ENCODE measurements at places on chromosomes 1 and 21.

- no peak for DNase-seq
Measured at GRCh38 chr1:20665726-20666125, 4.6 kb upstream of the DDOST start.

DNA sequence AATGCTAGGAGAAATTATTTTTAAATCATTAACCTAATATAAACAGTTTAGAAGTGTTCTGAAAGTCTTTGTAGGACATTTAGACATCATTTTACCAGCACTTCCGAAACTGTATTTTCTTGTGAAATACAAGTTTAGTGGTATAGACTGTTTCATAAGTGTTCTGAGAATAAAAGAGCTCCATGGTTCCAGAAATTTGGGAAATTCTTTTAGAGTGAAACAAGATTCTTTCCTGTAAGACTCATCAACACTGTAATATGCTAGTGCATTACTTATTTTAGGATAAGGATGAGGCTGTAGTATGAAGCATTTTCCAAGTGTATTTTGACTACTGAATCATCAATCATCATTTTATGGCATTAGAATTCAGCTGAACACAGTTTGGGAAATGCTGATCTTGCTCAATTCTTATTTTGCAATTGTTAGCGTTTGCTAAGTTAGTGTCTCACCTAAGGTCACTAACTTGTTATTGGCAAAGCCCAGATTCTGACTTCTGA, 73.4 kb downstream of the CEP350 start:
- DNase-seq, result no peak

DNA sequence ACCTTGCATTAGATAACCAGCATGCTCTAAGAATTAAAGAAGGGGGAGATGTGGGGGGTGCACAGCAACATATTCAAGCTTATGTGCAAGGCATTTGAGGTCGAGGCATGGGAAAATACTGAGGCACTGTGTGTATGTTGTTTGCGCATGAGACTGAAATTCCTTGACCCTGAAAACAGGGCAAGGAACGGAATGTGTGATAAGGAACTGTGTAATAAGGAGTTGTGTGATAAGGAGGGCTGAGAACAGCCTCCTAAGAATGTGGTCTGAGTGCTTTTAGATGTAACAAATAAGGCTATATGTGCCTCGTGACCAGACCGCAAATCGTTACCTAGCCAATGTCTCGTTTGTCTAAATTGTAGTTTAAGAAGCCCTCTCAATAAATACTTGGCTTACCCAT, 26.5 kb upstream of the ITLN1 start:
- DNase-seq, result no peak

DNA sequence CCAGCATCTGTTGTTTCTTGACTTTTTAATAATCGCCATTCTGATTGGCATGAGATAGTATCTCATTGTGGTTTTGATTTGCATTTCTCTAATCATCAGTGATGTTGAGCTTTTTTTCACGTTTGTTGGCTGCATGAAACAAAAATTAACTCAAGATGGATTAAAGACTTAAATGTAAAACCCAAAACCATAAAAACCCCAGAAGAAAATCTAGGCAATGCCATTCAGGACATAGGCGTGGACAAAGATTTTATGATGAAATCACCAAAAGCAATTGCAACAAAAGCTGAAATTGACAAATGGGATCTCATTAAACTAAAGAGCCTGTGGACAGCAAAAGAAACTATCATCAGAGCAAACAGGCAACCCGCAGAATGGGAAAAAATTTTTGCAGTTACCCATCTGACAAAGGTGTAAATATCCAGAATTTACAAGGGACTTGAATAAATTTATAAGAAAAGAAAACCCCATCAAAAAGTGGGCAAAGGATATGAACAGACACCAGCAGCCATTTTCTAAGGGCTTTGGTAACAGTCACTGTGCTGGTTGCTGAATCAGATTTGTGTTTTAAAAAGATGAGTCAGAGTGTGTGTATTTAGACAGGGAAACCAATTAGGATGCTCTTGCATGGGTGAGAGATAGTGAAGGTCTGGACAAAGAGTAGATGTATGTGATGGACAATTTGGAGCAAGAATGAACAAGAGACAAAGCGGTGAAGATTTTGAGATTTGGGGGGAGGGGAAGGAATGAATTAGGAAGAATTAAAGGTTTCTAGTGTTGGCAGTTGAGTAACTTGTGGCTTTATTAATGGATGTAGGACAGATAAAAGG, 110.7 kb downstream of the RYR2 start:
- no peak for DNase-seq

GRCh38 chr1:246587606-246588005, 21.4 kb downstream of the CNST start:
- DNase-seq, result no peak

DNA sequence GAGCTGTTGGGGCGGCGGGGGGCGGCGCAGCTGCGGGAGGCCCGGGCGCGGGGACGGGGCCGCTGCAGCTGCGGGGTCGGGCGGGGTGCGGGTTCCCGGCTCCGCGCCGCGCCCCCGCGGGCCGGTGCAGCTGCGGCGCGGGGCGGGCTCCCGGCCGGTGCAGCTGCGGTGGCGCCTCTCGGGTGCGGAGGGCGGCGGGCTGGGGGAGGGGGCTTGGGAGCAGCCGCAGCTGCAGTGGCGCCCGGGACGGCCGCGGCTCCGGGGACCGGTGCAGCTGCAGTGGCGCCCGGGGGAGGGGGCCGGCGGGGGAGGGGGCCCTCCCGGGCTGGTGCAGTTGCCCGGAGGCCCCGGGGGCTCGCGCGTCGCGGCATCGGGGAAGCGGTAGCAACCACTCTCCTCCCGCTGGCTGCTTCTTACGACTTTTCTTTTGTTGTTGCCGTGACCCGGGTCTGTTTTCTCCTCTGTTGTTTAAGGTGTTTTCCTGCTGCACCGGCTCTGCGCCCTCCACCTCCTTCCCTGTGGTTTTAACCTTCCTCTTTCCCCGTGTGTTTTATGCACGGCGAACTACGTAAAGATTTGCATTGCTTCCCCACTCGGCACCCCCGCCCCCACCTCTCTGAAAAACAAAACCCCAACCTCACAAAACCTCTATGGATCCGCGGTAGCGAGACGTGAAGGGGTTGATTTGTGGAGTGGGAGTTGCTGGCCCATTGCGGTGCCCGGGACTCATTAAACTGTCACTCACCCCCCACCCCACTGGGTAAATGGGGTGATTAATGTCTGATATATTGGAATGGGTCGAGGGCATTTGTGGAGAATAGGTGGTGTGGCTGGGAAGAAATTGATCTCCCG, 1.7 kb upstream of the ZBTB18 start:
- no peak for DNase-seq

DNA sequence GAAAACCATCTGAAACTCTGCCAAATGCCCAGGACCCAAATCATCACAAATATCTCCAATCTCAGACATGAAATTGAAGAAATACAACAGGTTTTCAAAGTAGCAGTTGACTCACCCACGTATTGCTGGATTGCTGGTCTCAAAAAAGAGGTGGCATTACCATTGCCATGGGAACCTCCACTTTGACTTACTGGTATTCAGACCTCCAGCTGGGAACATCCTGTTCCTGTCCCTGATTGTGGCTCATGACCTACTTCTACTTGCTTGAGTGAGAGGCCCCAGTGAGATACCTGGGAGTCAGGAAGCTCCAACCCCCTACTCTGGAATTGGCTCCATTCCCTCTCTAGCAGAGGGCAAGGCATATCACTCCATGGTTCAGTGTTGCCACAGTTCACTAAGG, 64.6 kb downstream of the NMNAT2 start:
- DNase-seq, result no peak

DNA sequence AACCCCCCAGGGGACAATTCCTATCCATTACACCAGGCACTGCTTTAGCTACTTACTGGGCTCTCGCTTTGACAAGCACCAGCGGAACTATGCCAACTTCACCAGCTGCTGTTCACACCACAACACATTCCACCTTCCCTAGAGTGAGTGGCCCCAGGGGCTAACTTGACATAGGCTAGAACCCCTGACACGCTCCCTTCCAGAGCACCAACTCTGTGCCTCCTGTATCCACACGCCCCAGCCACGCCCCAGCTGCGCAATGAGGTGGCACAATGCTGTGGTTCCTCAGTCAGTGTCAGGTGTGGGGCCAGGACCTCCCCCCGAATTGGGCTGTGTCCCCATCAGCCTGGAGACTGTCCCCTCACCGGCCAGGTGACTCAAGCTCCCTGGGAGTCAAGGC, 11.7 kb upstream of the FGR start:
- no peak for DNase-seq

DNA sequence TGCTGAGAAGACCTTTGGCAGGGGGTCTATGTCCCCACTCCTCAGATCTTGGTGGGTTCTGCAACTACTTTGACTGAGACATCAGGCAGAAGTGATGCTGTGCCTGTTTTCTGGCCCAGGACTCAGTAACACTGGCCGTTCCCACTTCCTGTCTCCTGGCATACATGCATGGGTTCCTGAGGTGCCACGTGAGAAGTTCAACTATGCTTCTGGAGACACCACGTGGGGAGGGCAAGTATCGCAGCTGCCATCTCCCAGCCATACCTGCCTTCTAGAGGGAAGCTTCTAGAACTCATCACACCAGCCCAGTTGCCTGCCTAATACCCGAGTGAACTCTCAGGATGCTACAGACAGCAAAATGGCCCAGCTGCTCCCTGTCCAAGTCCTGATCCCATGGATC, 65.8 kb downstream of the TRABD2B start:
- no peak for DNase-seq

DNA sequence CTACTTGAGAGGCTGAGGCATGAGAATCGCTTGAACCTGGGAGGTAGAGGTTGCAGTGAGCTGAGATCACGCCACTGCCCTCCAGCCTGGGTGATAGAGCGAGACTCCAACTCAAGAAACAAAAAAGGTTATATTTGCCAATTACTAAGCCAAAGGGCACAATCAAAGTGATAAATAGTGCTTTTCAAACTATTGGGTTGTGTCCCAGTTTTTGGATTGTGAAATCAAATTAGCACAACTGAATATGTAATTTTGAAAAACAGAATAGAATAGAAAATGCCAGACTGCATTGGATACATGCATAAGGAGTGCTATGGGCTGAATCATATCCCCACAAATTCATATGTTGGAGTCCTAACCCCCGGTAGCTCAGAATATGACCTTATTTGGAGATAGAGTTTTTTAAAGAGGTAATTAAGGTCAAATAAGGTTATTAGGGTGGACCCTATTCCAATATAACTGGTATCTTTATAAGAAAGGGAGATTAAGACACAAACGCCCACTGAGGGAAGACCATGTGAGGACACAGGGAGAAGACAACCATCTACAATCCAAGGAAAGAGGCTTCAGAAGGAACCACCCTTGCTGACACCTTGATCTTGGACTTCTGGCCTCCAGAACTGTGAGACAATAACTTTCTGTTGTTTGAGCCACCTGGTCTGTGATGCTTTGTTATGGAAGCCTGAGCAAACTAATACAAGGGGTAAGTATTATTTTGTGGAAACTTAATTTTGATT, 42.9 kb upstream of the HUNK start:
- DNase-seq, result no peak

DNA sequence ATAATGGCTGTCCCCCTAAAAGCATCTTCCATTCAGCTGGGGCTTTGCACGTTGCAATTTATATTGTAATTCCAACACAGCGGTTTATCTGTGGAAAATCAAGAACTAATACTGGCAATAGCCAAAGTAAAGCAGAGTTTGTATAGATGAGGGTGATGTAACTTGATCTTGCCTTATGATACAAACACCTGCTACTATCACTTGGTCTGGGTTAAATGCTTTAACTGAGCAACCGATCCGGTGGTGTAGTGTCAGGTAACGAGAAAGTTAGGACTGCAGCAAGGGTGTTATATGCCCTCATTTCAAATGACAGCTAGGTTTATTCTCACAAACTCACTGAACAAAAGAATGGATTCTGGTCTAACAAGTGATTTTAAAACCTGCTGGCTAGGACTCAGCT, 47.3 kb upstream of the PLPPR4 start:
- no peak for DNase-seq

DNA sequence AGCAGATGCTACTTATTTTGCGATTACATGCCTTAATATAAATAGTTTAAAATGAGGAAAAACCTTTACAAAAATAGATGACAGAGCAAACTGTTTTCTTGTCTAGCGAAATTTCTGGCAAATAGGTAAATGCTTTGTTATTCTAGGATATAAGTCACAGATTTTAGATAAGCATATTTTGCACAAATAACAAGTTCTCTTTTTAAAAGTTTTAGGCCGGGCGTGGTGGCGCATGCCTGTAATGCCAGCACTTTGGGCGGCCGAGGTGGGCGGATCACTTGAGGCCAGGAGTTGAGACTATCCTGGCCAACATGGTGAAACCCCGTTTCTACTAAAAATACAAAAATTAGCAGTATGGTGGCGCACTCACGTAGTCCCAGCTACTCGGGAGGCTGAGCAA, 20.3 kb upstream of the ERRFI1 start:
- no peak for DNase-seq

GRCh38 chr1:77624102-77624501, 58.4 kb downstream of the ZZZ3 start:
- no peak for DNase-seq

DNA sequence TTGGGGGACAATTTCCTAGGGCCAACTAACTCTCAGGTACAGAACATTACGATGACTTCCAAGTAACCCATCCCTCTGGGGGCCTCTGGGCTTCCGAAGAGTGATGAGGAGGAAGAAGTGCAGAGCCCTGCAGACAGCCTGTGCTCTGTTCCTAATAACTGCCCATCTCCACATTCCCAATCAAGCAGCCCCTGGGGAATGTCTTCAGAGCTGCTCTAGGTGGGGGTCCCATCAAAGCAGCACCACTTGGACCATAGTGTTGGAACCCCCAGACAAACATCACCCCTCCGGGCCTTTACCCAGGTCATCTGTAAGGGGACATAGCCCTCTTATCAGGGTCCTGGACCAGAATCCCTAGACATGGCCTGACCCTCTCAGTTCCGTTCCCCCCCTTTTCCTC, 357.3 kb downstream of the NPHP4 start:
- no peak for DNase-seq

DNA sequence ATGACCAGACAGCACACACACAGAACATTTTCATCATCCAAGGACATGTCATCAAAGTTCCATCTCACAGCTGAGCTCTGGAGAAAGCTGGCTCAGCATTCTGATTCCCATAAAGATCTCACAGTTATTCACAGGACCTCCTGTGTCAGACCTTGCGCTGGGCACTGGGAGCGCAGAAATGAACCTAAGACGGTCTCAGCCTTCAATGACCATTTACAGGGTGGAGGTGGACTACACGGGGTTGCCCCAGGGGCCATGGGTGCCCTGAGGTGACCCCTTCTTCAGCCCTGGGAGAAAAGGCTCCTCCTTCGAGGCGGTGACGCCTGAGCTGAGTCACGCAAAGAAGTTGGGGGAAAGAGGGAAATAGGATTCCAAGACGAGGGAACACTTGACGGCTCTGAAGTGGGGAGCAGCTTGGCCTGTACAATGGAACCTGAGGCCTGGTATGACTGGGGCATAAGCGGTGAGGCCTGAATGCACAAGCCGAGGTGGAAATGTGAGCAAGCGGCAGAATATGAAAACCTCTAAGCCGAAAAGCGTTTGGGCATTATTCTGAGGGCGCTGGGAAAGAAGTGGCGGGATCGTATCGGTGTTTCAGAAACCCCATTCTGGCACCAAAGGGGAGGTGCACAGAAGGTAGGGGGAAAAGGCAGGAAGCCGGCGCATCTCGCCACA, 797 bp downstream of the CC2D1B start:
- DNase-seq, result no peak

- DNase-seq, result no peak
Measured at GRCh38 chr1:113320972-113321680, 69.2 kb upstream of the MAGI3 start.

Measured in activated CD4-positive, CD25-positive, alpha-beta regulatory T cell (primary cell).